Adipocyte (in vitro differentiated cells): ENCODE measurements at places on chromosomes 1 and 21.

GRCh38 chr21:17479606-17480005 lies 33.2 kb upstream of the CXADR start:
- DNase-seq: no peak

- peak; percentile 37 for DNase-seq
These were observed 283.9 kb downstream of the KCNT2 start for GRCh38 chr1:196324345-196324744.

GRCh38 chr1:108701176-108701849 lies 9.2 kb downstream of the PRPF38B start:
- DNase-seq: no peak

- DNase-seq: no peak
These were observed 109.0 kb downstream of the SGIP1 start for GRCh38 chr1:66642992-66643391.
